ENCODE measurements at places on chromosomes 5 and 9.

GRCh38 chr9:126373241-126373640, 46.6 kb downstream of the MVB12B start:
- no peak for DNase-seq

GRCh38 chr5:134555890-134556311, 30.4 kb downstream of the JADE2 start:
- DNase-seq: peak; percentile 4

- no peak for DNase-seq
Measured at GRCh38 chr5:52375969-52376368, 411.7 kb upstream of the ITGA1 start.

DNA sequence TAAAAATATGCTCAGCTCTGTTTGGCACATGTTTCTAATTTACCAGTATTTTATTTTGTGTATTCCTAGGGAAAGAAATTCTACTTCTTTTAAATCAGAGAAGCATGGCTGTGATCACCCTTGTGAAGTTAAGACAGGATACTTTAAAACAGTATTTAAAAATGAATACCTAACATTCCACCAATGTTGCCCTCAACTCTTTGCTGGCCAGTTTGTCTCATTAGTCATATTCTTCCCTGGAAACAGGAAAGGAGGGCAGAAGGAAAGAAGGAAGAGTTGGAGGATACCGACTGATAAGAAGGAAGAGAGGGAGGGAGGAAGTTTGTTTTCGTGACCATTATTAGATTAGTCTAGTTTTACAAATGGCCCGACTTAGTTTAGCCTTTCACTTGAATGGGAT, 137.4 kb downstream of the PLK2 start:
- DNase-seq: no peak

DNA sequence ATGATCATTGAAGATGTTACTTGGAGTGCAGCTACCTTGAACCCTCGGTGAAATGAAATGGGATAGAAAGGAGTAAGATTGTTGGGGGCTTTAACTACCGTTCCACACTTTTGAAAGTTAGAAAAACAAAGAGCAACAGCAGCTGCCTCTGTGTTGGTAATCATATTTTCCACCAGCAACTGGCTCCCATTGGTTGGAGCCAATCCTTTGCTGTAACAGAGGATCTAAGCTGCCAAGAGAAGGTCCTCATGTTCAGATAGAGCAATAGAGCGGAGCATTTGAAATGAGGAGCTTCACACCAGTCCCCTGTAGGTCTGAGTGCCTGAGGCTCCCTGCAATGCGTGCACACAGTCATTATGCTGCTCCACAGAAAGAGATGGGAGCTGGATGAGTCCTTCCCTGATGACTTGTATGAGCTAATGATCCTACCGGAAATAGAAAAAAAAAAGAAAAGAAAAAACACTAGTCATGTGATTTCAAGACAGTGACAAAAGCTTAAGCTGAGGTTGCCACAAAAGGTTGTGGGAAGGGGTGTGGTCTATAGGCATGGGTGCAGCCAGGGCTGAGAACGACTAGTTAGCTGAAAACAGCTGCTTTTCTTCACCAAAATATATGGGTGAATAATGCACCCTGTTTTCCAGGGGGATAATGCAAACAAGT, 300.7 kb downstream of the MLLT3 start:
- no peak for DNase-seq

- DNase-seq: no peak
Measured at GRCh38 chr9:70696694-70697335, 282.4 kb upstream of the KLF9 start.

- DNase-seq: no peak
Measured at GRCh38 chr9:94650949-94651348, 11.6 kb upstream of the FBP1 start.

- no peak for DNase-seq
Measured at GRCh38 chr5:2465383-2465782, 286.1 kb downstream of the IRX2 start.

DNA sequence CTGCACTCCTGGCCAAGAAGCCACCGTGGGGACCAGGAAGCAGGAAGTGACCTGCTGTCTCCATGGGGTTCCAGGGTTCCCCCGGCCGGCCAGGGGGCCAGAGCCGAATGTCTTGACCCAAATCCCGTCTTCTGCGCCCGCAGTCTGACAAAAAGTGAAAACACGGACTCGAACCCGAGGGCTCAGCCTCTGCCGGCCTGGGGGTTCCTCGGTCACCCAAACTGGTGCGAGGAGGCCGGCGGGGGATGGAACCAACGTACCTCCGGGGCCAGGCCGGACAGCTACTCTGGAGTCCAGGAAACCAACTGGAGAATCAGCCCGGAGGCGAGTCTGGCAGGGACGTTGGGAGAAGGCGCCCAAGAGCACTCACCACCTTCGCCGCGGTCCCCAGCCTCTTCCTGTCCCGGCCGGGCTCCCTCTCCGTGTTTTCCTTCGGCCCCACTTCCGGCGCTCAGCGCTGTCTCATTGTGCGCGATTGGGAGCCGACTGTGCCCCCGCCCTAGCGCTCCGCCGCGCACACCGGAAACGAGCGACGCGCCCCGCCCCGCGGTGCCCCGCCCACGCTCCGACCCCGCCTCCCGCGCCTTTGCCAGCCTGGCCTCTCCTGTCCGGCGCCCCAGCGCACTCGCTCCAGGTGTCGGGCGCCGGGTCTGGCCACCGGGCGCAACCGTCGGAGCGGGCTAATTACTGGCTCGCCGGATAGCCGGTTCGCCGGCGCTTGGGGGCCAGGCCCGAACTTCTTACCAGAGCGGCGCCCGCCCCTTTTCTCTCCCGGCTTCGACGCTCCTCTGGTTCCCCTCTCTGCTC, at the start of gene TUT7:
TSS of gene TUT7 (minus strand) at position 400 of the 807 bp plus-strand sequence. CDS start 1,211 bp downstream, outside the sequence.
- peak; percentile 78 for DNase-seq

- DNase-seq: no peak
Measured at GRCh38 chr5:157388111-157388710, 71.8 kb upstream of the NIPAL4 start.

GRCh38 chr5:127471211-127471610, 46.2 kb upstream of the PRRC1 start:
- no peak for DNase-seq

DNA sequence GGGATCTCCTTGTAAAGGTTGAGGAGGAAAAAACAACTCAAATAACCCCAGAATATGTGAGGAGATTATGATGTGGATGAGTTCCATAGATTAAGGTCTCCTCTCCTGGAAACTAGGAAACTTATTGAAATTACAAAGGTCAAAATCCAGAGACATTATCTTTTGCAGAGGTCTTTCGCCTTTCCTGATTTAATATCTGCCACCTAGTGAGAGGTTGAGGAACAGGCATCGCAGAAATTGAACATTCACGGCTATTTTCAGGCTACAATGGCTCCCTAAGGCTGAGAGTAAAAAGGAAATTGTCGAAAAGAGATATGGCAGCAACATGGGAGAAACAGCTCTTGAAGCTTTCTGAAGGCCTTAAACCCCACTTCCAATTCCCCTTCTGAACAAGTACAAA, 127.5 kb upstream of the PLCXD3 start:
- no peak for DNase-seq

GRCh38 chr5:22665801-22666200, 187.3 kb downstream of the CDH12 start:
- DNase-seq: no peak

DNA sequence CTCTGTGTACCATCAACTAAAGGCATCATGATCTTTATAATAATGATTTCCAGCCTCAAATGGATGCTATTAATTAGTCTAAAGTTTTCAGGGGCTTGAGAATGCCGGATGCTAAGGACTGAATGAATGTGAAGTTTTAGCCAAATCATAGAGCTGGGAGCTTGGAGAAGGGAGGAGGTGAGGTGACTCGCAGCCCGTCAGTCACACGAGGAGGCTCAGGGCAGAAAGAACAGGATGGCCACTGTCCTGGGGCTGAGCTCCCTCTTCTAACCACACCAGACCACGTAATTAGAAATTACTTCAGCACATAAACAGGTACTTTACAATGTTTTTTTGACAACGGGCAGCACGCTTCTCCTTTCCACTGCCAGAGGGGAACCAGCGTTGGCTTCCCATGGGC, 222.6 kb downstream of the NPR3 start:
- no peak for DNase-seq

- peak; percentile 98 for DNase-seq
Measured at GRCh38 chr9:129776938-129777768, 24.3 kb upstream of the PTGES start.

DNA sequence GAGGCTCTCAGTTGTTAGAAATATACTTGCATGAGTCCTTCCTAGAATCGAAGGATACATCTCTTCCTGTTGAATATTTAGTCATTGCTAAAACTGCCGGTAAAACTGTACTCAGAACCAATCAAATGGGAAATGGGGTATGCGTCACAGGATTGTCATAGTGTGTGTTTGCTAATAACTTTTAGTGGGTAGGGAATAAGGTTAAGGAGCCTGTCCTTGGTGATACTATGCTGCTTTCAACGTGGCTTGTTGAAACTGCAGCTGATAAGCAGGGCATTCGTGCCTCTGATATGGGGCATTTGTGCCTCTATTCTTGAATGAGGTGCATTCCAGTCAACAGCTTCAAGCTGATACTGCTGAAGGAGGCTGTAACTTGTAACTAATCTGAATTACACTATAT, 26.6 kb downstream of the HABP4 start:
- no peak for DNase-seq

- DNase-seq: no peak
Measured at GRCh38 chr9:130193531-130194377, 21.6 kb downstream of the NCS1 start.

GRCh38 chr5:144230806-144231205, 60.1 kb downstream of the KCTD16 start:
- no peak for DNase-seq

GRCh38 chr5:151295138-151295537, 8.4 kb downstream of the SLC36A3 start:
- no peak for DNase-seq

DNA sequence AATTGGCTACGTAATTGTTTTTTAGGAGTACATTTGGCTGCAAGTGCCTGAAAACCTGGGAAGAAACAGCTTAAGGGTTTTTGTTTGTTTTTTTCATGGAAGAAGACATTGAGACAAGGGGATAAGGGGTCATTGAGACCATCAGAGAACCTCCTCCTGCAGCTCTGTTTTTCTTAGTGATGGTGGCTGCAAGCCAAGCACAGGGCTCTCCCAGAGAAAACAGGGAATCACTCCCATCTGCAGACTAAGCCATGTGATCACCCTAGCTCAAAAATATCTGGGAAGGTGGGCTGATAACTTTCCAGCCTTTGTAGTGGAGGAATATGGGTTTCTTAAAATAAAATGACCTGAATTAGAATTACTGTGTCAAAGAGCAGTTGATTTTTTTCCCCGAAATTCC, 25.1 kb downstream of the PALM2AKAP2 start:
- no peak for DNase-seq

- no peak for DNase-seq
Measured at GRCh38 chr9:69382135-69382534, 57.1 kb downstream of the ENTREP1 start.

GRCh38 chr5:77990020-77990419, 213.9 kb upstream of the TBCA start:
- no peak for DNase-seq

GRCh38 chr5:112653638-112654205, 84.0 kb upstream of the APC start:
- DNase-seq: no peak

GRCh38 chr9:96655198-96655851, at the start of gene PRXL2C:
Gene PRXL2C (minus strand): TSS chr9:96655317. CDS start chr9:96655281, 36 bp downstream.
- no peak for DNase-seq

- DNase-seq: no peak
Measured at GRCh38 chr5:125367702-125368101, 621.3 kb upstream of the ZNF608 start.

DNA sequence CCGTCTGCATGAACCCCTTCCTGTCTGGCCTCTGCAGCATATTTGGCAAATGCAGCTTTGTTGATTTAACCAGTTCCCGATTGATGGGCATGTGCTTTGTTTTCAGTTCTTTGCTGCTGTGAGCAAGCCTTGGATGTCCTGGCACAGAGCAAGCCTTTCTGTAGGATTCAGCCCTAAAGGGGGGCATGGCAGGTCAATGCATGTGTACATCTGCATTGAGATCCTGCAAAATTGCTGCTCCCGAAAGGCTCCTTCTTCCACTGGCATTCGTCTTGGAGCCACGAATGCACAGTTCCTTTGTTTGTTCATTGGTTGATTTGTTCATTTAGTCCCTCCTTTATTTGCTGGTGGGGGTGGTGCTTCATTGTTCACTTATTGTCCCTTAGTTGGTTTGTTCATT, 34.8 kb downstream of the COL5A1 start:
- no peak for DNase-seq

GRCh38 chr5:90915393-90915792, 356.8 kb downstream of the ADGRV1 start:
- DNase-seq: no peak

GRCh38 chr5:40521925-40522324, 157.8 kb upstream of the PTGER4 start:
- DNase-seq: peak; percentile 68

- DNase-seq: no peak
Measured at GRCh38 chr9:123234853-123235252, 33.5 kb downstream of the STRBP start.

GRCh38 chr5:134459010-134459403, 47.3 kb upstream of the CDKN2AIPNL start:
- no peak for DNase-seq

DNA sequence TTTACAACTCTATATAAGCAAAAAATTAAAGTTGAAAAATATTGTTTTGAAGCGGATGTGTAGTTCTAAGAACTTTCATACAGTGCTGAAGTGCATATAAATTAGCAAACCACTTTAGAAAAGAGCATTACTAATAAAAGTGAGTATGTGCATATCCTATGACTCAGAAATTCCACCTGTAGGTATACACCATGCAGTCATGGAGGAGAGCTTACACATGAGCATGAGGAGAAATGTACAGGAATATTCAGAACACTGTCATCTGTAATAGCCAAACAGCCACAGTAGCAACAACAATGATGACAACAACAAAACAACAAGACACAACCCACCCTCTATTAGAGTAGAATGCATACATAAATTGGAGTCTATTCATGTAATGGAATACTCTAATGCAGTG, 138.2 kb upstream of the ARRDC3 start:
- no peak for DNase-seq

- DNase-seq: no peak
Measured at GRCh38 chr9:34644766-34645314, 1.6 kb upstream of the GALT start.

DNA sequence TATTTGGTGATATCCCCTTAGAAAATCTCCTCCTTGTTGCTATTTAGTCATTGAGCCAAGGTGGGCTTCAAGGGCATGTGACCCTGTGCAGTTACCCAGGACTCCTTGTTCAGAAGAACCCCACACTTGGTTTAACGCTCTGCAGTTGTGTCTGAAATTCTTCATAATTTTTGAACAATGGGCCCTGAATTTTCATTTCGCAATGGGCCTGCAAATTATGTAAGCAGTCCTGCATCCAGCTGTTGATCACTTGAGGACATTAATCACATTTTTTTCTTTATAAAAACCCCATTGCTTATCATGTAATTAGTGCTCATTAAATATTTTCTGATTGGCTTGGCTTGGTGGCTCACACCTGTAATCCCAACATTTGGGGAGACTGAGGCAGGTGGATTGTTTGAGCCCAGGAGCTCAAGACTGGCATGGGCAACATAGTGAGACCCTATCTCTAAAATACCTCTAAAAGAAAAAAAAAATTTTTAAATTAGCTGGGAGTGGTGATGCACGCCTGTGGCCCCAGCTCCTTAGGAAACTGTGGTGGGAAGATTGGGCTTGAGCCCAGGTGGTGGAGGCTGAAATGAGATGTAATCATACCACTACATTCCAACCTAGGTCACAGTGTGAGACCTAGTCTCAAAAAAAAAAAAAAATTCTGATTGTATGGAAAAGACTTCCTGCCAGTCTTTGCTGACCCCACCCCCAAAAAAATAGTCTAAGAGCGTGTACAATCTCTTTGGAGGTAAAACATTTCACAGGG, 194.2 kb upstream of the HAPLN1 start:
- DNase-seq: no peak

Data from AML-193 (cell line).